Activated CD4-positive, alpha-beta T cell treated with anti-CD3 and anti-CD28 coated beads for 48 hours (primary cell): ENCODE measurements at places on chromosomes 13 and 19.

DNA sequence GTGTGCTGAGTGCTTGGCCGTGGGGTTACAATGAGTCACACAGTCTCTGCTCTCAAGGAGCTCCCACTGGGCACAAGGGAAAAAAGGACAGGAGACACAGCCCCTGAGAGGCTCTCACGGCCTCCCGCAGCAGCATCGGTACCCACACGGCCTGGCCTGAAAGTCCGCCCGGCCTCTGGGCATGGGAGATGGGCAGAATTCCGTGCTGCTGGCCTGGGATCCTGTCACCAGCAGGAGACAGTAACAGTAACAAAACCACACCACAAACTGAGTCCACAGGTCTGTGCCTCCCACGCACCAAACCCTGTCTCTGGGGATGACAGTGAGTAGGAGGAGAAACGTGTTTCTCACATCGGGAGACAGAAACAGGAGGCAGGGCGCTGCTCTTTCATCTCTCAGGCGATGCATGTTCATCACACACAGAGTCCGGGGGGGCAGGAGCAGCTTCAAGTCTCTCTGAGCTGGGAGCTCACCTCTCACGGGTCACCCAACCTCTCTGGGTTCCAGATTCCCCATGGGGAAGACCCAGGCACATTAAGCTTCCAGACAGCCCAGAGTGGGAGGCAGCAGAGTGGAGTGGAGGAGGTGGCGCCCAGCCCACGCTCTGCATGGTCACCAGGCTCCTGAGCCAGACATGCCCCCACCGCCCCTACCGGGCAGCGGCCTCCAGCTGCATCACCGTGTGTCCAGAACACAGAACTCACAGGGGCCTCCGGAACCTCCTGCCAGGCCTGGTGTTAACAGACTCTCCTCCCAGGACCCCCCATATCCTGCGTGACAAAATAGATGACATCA, 124.7 kb upstream of the VSTM2B start:
- no peak for DNase-seq

DNA sequence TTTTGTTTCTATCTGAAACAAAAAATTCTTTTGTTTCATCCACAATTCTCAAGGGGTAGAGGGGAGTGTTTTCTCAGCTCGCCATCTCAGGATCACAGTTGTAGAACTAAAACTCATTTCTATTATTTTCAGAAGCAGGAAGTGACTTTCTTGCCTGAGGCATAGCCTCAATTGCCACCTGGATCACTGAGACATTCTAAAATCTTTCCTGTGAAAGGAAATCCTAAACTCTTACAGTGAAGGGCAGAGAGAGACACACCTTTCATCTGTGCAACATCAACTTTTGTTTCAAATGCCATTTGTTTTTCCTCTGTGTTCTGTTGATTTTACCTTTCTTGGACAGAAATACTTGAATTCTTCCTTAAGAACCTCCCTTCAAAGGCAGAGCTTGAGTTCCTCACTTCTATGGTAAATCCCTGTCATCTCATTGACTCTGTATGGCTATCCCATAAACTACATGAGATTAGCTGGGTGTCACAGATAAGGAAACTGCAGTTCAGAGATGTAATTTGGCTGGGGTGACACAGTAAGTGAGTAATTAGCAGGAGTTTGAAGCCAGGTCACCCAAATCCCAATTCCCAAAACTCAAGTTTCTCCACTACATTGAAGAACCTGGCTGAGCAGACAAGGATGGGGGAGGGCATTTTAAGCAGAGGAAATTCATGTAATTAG, 224.4 kb upstream of the HTR2A start:
- DNase-seq: no peak

- no peak for DNase-seq
Measured at GRCh38 chr19:18659281-18660050, 22.6 kb downstream of the KLHL26 start.

GRCh38 chr19:44752123-44752815, 3.8 kb downstream of the BCL3 start:
- DNase-seq: no peak

DNA sequence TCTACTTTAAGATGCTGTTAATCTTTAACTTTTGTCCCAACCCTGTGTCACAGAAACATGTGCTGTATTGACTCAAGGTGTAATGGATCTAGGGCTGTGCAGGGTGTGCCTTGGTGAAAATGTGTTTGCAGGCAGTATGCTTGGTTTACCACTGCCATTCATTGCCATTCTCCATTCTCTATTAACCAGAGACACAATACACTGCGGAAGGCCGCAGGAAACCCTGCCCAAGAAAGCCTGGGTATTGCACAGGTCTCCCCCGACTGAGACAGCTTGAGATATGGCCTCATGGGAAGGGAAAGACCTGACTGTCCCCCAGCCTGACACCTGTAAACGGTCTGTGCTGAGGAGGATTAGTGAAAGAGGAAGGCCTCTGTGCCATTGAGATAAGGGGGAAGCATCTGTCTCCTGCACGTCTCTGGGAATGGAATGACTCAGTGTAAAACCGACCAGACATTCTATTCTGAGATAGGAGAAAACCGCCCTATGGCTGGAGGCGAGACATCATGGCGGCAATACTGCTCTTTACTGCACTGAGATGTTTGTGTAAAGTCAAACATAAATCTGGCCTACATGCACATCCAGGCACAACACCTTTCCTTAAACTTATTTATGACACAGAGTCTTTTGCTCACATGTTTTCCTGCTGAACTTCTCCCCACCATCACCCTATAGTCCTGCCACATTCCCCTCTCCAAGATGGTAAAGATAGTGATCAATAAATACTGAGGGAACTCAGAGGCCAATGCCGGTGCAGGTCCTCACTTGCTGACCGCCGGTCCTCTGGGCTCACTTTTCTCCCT, 13.1 kb upstream of the ZNF888 start:
- DNase-seq: no peak

- no peak for DNase-seq
Measured at GRCh38 chr13:39317291-39317690, 279.0 kb downstream of the NHLRC3 start.

DNA sequence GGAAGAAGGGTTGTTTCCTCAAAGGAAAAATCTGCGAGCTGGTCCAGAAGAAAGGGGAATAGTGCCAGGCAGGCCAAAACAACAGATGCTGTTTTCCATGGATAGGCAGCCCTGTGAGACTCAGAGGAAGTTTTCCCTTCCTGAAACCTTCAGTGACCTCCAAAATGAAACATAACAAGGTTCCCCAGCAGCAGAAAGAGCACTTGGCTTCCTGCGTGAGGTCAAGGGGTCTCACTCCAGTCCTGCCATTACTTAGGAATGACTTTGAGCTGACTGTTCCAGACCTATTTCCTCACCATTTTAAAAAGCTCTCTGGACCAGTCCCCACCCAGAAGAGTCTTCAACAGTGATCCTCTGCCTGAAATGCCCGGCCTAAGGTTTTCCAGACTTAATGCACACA, 104.6 kb upstream of the IPO5 start:
- DNase-seq: no peak
